Immature natural killer cell (primary cell): ENCODE measurements at places on chromosomes 6 and 20. TPM values are rescaled to one million over a fixed set of nuclear protein-coding genes. Genes with fewer than 3 reads are reported as not detected.

Gene MRAP2
- not detected for polyA plus RNA-seq

Gene TMEM200A
- polyA plus RNA-seq, result 1.0 TPM

Gene TNFAIP3
- 55.8 TPM for polyA plus RNA-seq

Gene ZSCAN16
- 15.6 TPM for polyA plus RNA-seq

Gene GCM1
- polyA plus RNA-seq, result not detected

Gene BFSP1
- polyA plus RNA-seq, result 5.8 TPM

Gene BRD2
- 31.5 TPM for polyA plus RNA-seq

Gene TCF21
- not detected for polyA plus RNA-seq

Gene SOD2
- polyA plus RNA-seq, result 54.5 TPM

Gene TRAPPC3L
- 0.18 TPM for polyA plus RNA-seq

Gene SRMS
- not detected for polyA plus RNA-seq

Gene WFDC10B
- not detected for polyA plus RNA-seq

Gene GRM1
- not detected for polyA plus RNA-seq

Gene PLN
- polyA plus RNA-seq, result 0.15 TPM

Gene LRRC73
- not detected for polyA plus RNA-seq

Gene PTCRA
- 3.1 TPM for polyA plus RNA-seq

Gene KCNK16
- polyA plus RNA-seq, result not detected

Gene RBM24
- not detected for polyA plus RNA-seq

Gene C20orf144
- 0.22 TPM for polyA plus RNA-seq

Gene FAM162B
- polyA plus RNA-seq, result not detected

Gene LBP
- not detected for polyA plus RNA-seq

Gene CGA
- not detected for polyA plus RNA-seq

Gene DEFB114
- not detected for polyA plus RNA-seq

Gene RUNX2
- 4.4 TPM for polyA plus RNA-seq

Gene OLIG3
- polyA plus RNA-seq, result not detected

Gene SLC32A1
- not detected for polyA plus RNA-seq

Gene NFYA
- polyA plus RNA-seq, result 21.7 TPM

Gene METTL24
- polyA plus RNA-seq, result 0.81 TPM

Gene TTLL9
- polyA plus RNA-seq, result not detected

Gene MYB
- 0.24 TPM for polyA plus RNA-seq
